H9 (cell line): ENCODE measurements at places on chromosomes 7 and 10.

- DNase-seq: no peak
These were observed 35.2 kb upstream of the FZD1 start for GRCh38 chr7:91228927-91229558.

DNA sequence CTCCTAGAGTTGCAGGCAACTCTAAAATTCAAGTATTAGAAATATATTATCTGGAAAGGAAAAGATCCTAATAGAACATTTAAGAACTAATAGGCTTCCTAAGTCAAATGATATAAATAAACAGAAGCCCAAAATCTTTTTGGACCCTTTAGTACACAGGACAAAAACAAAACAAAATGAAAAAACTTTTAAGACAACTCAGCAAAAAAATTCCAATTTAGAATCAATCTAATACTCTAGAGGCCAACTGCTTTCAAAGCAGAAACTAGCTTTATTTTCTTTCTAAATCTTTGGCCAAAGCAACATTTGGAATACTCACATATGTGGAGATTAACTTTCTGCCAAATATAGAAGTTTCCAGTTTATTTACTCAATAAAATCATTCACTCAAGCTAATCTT, 65.2 kb downstream of the CALCR start:
- DNase-seq: no peak

DNA sequence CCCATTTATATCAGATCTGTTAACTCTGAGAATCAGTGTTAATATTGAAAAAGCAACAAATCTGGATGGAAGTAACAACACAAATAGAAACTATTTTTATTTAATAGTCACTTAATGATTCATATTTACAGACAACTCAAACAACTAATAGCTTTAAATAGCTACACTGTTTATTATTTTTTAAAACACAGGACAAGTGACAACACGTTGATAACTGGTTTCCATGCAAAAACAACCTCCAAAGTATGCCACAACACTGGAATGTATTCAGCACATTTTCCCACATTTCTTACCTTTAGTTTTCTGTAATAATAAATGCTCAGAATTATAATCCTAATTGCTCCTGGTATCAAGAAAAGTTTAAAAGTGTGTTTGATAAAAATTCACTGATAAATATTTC, 4.0 kb downstream of the SNX13 start:
- no peak for DNase-seq

- no peak for DNase-seq
These were observed 56.2 kb downstream of the MRC1 start for GRCh38 chr10:17865351-17865750.

- no peak for DNase-seq
These were observed 73.6 kb downstream of the MAD1L1 start for GRCh38 chr7:2159176-2159520.

DNA sequence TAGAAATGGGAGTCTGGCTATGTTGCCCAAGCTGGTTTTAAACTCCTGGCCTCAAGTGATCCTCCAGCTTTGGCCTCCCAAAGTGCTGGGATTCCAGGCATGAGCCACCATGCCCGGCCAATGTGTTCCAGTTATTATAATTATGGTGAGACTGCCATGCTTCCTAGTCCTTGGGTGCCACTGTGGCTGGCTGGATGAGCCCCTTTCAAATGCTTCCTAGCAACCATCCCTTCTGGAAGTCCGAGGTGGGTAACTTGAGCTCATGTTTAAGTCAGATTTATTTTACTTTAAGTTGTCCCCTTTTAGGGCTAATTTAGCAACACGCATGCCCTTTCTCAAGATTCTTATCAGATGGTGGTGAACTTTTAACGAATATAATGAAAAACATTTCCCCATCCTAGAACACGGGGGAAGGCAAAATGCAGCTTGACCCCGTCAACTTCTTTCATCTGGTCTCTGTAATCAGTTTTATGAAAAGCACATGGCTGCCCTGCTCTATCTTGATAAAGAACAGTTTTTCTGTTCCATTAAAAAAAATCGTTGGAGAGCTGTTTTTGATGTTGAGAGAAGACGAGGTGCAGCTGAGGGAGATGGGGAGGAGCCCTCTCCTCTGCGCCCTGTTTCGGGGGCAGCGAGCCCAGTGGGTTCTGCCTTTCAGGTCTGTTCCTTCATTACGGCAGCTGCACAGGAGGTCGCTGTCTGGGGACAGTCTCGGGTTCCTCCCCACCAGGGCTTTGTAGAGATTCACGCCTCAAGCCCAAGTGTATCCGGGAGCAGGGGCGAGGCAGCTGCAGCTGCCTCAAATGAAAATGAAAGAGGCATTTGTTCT, 61.0 kb upstream of the MKI67 start:
- DNase-seq: no peak

- no peak for DNase-seq
These were observed 14.7 kb downstream of the COL1A2 start for GRCh38 chr7:94409200-94409948.

- DNase-seq: peak; percentile 23
These were observed 17.0 kb upstream of the TTYH3 start for GRCh38 chr7:2614631-2615330.

- no peak for DNase-seq
These were observed 167.2 kb downstream of the WNT2 start for GRCh38 chr7:117155694-117156093.

DNA sequence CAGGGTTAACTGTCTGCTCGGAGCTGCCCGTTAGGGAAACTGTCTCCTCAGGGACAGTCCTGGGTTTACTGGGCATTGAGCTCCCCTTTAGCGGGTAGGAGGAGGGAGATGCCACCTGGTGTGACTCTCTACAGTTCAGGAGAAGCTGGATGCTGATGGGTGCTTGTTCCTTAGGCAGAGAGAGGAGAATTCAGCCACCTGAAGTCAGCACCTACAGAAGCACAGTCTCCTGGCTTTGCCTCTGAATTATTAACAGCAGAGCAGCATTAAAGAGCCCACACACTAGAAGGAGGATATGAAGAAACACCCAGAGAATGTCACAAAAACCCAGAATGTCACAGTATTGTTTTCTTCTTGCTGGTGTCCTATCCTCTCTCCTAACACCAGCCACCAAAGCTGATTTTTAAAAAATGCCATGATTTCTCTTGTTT, 696 bp downstream of the GIMAP4 start:
- DNase-seq: no peak

DNA sequence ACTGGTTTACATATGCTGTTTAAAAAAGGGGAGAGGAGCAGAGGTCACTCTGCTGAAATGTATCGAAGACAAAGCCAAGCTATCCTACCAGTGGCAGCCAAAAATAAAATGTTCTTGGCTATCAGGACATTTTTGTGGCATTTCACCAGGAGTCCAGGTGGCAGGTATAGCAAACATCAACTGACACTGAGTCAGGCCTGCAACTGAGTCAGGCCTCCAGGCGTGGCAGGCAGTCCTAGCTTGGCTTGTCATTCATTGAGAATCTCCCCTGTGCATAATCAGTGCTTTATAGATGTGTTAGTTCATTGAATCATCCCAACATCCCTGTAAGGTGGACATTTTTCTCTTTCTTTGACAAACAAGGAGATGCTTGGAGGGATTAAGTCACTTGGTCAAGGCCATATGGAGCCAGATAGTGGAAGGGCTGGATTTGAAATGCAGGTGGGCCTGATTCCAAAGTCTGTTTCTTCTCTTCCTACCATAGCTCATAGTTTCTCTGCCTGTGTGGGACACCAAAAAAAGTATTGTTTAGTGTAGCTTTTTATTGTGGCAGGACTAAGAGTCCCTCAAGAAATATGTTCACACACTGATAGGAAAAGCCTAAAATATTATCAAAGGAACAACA, 4.3 kb downstream of the DYNC1I1 start:
- no peak for DNase-seq

- DNase-seq: peak; percentile 81
These were observed 348.3 kb downstream of the GPR158 start for GRCh38 chr10:25522946-25523608.

DNA sequence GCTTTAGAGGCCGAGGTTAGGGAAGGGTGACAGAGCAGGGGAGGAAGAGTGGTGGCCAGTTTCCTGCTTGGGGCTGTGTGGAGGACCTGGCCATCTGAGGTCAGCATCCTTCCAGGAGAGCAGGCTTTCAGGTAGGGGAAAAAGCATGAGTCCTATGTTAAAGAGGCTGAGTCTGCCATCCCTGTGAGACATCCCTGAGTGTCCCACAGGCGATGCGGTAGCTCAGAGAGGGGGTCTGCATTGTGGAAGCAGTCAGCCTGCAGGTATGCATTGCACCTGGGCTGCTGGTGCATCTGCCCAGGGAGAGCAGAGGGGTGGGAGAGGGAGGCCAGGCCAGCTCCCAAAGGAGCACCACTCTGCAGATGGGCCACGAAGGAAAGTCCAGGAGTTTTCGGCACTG, 282.1 kb upstream of the ZNF32 start:
- DNase-seq: peak; percentile 3

DNA sequence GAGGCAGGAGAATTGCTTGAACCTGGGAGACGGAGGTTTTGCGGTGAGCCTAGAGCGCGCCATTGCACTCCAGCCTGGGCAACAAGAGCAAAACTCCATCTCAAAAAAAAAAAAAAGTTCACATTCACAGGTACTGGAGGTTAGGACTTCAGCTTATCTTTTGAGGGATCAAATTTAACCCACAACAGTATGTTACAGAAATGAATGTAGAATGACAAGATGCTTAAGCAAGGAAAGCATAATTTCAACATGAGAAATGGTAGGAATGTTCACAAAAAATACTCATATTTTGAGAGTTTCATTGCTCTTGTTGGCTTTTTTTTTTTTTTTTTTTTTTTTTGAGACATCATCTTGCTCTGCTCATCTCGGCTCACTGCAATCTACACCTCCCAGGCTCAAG, 1.9 kb upstream of the HERC4 start:
- DNase-seq: no peak

GRCh38 chr7:113797420-113798010, 121.3 kb downstream of the PPP1R3A start:
- no peak for DNase-seq

DNA sequence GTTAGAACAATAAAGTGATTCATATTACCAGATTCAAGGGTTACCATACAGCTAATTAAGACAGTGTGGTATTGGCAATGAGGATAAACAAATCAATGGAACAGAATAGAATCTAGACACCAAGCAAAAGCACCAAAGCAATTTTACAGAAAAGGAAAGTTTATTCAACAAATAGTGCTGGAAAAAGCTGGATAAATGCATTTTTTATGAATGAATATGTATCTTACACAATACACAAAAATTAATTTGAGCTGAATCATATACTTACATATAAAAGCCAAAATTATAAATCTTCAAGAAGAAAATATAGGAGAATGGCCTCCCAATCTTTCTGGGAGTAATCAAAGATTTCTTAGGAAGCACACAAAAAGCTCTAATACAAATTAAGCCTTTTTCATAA, 220.4 kb upstream of the PTN start:
- DNase-seq: no peak

- no peak for DNase-seq
These were observed 17.6 kb downstream of the LRRN3 start for GRCh38 chr7:111108496-111108895.

DNA sequence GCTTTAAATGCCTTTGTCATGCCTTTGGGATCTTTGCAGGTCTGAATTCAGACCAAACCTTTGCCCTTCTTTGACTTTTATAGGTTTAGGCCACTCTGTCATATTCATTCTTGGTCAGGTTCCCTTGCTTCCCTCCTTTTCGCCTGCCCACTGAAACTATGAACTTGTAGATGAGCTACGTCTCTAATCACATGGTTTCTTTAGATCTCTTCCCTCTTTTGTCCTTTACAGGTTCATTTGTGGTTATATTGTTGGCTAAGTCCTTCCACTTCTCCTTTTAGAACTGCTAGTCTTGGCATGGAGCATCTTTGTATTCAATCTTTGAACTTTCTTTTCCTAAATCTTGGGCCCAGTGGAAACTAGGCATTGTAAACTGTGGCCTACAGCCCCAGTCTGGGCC, 104.0 kb upstream of the ZEB1 start:
- DNase-seq: no peak

- no peak for DNase-seq
These were observed 3.2 kb downstream of the AMZ1 start for GRCh38 chr7:2691011-2691707.

DNA sequence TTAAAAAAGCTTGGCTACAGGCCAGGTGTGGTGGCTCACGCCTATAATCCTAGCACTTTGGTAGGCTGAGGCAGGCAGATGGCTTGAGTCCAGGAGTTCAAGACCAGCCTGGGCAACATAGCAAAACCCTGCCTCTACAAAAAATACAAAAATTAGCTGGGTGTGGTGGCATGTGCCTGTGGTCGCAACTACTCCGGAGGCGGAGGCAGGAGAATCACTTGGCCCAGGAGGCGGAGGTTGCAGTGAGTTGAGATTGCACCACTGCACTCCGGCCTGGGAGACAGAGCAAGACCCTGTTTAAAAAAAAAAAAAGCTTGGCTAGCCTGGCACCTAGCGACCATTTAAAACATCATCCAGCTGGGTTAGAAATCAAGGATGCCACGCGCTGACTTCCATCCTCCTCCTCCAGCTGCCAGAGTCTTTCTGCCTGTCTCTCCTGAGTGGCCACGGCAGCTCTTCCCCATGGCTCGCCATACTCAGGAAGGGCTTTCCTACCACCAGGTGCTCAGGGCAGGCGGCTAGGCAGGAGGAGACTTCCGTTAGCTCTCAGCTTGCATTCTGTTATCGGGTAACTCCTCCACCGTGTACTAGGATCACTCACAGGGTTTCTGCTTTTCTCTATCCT, 45.0 kb downstream of the DENND2A start:
- DNase-seq: no peak

GRCh38 chr7:112103246-112103645, 103.0 kb downstream of the DOCK4 start:
- no peak for DNase-seq

DNA sequence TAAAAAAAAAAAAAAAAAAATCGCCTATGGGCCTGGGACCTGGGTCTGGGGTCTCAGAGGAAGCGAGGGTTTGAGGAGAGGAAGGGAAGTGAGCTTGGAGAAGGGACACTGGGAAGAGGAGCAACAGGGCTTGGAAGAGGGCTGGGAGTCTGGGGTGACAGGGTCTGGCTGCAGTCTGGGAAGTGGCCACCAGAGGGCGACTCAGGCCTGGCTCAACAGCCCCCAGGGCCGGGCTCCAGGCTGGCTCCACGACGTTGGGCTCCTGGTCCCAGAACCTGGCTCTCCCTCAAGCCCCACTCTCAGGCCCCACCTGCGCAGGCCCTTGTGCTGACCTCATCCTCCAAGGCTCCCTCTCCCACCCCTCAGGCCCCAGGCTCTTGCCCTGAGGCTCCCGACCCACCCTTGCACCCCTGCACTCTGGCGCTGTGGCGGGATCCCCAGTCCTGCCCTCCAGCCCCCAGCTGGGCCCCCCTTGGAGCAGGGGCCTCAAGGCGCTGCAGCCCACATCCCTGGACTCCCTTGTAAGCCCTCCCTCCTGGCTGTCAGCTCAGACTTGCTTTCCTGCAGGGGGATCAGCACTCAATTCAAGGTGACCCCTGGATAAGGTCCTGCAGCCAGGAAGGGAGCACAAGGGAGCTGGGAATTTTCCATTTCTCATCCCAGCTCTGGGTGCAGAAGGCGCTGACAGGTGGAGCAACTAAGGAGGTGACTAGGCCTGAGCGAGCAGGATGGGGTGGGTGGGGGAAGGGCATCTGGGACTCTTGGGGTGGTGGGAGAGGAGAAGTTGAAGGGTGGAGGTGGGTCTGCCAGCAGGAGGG, 5.4 kb upstream of the SPACDR start:
- peak; percentile 92 for DNase-seq
